ENCODE measurements at places on chromosomes 2 and 18.

- DNase-seq, result no peak
Measured at GRCh38 chr2:163692081-163692480, 43.7 kb downstream of the FIGN start.

GRCh38 chr2:62596061-62596921, 90.3 kb upstream of the TMEM17 start:
- no peak for DNase-seq

GRCh38 chr2:3595985-3596384, 1.1 kb downstream of the COLEC11 start:
- no peak for DNase-seq

DNA sequence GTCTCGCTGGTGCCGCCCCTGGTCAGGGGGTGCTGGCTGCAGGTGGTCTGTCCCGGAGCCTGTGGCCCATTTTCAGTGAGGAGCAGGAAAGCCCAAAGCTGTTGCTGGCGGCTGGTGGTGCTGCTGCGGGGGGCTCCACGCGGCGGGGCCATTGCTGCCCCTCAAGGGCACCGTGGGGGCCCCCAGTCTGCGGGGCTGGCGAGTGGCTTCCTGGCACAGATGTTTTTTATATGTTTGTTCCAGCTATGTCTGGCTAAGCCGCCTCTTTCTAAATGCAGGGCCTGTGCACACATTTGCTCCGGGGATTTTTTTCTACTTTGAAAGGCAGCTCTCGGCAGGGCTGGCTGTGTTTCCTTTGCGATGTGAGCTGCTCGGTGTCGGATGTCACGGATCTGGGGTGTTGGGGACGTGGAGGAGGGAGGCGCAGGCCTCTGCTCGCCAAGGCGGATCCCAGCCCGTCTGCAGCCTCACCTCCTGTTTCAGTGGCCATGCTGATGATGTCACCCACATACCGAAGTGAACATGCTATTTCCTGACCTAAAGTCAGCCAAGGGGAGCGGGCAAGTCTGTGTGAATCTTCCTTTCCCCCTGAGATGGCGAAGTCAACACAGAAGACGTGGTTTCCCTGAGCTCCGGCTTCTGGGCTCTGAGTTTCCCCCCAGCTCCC, 112.0 kb upstream of the CTDP1 start:
- no peak for DNase-seq

GRCh38 chr2:3458396-3459184, 60.7 kb downstream of the ADI1 start:
- no peak for DNase-seq

DNA sequence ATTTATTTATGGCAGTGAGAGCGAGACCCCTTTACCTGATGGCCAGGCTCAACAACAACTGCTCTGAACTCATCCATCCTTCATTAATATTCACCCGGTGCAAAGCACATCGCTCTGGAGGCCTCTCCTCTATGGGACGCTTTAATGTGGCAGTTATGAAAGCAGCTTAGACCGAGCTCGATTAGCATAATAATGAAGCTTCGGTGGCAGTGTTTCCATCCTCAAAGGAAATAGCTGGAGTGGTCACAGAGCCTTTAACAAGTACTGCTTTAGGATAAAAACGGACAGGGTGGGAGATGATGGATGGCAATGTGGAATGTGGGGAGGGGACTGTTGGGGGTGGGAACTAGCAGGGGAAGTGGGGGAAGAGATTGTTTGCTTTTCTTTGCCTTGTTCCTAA, 243.9 kb downstream of the SLC4A3 start:
- DNase-seq, result no peak

DNA sequence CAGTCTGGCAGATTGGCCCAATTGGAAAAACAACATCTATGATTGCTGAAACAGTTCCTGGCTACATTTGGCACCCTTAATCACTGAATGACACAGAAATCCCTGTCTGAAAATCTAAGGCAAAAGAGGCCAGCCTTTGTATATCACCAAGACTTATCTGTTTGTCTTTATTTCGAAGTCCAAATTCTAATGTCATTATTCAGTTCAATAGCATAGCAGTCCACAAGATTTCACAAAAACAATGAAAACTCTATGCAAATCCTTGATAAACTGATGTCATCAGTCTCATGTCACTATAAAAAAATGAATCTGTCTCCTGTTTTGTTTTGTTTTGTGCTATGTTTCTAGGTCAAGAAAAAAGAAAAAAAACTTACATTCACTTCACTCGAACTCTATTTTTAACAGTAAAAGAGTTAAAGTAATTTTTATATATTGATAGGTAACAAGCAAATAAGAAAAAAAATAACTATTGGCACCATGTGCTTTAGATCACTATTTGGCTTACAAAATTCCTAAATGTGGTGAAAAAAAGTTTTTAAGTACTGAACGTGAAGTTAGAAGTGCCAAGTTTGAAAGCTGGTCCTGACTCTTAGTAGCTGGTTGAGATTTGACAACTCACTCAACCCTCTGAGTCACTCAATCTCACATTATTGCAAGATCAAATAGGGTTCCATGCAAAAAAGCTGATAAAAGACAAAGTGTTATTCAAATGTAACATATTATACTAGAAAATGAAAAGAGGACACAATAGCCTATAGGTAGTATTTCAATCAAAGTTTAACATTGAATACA, 359.3 kb downstream of the IRS1 start:
- DNase-seq, result no peak

- DNase-seq, result no peak
Measured at GRCh38 chr18:79910563-79911343, 40.7 kb downstream of the SLC66A2 start.

DNA sequence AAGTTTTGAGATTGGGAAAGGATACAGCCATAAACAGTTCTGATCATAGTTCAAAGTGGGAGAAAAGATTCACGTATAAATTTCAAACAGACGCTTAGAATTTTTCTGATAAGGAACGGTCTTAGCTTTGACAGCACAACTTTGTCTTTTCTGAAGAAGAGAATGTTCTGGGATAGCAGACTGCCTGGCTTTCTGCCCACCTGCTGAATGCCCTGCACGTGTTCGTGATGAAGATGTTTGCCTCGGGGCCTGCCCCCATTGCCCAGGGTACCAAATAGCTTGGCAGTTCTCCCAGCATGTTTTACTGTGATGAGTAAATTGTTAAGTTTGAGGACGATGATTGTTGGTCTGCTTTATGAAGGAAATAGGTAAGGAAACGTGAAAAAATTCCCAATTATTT, 4.6 kb downstream of the MRPL33 start:
- DNase-seq, result peak; percentile 14

DNA sequence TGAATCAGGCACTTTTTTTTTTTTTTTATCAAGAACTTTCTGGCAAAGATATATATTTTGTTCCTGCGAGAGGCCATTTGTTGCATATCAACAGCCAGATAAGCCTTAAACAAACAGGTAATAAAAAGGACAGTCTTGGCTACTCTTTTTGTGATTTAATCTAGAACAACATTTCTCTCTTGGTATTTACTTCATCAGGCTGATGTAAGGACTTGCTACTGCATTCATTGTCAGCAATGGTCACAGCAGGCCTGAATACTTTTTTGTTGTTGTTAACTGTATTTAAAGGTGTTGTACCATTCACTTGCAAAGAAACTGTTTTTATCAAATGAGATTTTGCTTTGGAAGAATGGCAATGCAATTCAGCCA, 683.8 kb downstream of the IRS1 start:
- DNase-seq, result no peak

DNA sequence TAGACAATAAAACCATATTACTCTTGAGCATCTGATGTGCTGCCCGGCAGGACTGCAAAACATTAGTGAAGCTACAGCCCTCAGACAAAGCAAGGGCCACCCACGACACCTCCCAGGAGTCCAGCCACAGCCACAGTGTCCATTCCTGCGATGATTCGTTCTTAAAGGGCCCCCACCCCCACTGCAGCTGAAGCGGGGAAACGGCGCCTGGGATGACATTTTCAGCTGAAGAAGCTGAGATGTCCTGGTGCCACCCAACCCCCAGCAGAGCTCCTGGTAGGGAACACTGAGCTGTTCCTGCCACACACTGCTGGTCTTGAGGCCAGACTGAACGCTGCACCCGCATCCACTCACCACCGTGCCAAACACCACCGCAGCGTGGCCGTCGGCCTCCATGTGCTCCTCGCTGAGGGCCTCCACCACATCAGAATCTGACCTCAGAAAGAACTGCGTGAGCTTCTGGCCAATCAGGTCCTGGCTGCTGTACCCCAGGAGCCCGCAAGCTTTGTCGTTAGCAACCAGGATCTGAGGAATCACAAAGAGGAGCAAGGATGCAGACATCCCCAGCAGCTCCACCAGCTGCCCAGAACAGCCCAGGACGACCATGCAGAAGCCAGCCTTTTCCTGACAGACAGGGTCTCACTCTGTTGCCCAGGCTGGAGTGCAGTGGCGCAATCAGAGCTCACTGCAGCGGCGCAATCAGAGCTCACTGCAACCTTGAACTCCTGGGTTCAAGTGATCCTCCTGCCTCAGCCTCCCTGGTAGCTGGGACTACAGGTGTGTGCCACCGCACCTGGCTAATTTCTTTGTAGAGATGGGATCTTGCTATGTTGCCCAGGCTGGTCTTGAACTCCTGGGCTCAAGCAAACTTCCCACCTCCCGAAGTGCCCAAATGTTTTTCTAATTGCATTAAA, 9.5 kb downstream of the PASK start:
- DNase-seq, result no peak

- no peak for DNase-seq
Measured at GRCh38 chr2:209413311-209414014, 10.4 kb upstream of the MAP2 start.

DNA sequence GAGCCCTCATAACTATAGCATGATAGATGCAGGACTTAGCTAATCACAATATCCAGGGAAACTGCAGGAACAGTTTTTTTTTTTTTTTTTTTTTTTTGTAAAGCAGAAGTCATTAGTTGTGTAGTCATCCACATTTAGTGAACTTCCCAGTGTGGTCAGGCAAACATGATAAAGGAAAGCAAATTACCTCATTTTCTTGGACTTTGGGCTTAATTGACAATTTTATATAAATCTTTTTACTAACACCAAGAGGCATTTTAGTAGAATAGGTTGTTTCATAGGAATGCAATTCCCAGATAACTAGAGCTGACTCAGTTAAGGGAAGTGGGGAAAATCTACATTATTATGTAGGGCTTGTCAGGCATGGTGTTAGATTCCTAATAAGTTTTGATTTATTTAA, 142.7 kb upstream of the GCFC2 start:
- DNase-seq, result no peak

- no peak for DNase-seq
Measured at GRCh38 chr2:10163498-10164486, 41.3 kb downstream of the RRM2 start.

DNA sequence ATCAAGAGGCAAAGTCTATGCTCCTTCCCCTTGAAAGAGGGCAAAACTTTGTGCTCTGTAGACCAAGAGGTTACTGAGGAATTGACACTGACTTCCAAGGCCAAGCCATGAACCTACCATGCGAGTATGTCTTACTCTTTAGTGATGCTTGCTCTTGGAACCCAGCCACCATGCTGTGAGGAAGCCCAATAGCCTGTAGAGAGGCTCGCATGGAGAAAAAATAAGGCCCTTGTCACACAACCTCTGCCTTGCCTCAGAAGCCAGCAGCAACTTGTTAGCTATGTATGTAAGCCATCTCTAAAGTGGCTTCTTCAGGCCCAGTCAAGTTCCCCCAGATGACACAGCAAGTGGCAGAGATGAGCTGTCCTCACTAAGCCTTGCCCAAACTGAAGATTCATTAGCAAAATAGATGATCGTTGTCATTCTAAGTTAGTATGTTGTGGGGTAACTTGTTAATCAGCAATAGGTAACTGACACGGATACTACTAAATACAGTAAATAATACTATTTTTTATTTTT, 66.1 kb upstream of the RGPD5 start:
- DNase-seq, result no peak

DNA sequence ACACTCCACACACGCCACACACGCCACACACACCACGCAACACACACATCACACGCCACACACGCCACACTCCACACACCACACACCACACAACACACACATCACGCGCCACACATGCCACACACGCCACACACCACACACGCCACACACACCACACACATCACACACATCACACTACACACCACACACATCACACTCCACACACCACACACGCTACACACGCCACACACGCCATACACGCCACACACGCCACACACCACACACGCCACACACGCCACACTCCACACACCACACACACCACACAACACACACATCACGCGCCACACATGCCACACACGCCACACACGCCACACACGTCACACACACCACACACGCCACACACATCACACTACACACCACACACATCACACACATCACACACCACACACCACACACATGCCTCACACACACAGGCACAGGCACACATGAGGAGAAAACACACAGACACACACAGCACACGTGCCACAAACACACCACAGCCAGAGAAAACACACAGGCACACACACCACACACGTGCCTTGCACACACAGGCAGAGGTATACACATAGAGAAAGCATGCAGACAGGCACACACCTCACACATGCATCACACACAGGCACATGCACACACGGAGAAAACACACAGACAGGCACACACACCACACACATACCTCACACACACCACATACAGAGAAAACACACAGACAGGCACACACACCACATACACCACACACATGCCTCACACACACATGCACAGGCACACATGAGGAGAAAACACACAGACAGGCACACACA, 241.5 kb upstream of the MYT1L start:
- no peak for DNase-seq

GRCh38 chr2:180823546-180824141, 156.8 kb upstream of the UBE2E3 start:
- no peak for DNase-seq

- DNase-seq, result peak; percentile 86
Measured at GRCh38 chr2:240840435-240841060, 20.5 kb upstream of the KIF1A start.

DNA sequence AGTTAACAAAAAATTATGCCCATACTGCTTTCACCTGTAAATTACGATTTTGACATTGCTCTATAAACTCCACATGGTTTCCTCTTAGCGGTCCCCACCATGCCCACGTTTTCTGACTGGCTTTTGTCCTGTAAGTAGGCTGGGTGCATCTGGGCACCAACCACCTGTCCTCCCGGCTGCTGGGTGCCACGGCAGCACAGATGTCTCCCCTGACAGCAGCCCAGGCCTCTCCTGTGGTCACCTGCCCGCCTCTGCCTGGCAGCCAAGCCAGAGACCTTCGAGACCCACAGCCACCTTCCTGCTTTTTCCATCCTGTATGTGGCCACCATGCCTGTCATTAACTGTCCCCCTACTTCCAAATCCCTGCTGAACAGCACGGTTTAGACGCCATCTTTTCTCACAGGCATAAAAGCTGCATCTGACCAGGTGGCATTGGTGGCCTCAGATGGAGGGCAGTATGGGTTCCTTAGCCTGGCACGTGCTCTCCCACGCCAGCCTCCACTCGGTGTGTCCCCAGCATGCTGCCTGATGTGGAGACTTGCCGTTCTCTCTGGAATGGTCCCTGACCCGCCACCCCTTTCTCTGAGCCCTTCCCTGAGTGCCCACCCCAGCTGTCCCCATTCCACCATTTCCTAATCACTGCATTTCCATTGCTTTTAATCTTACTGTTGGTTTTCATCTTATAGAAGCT, 18.9 kb downstream of the SNORC start:
- DNase-seq, result no peak

- no peak for DNase-seq
Measured at GRCh38 chr18:41501848-41502247, 453.2 kb upstream of the PIK3C3 start.

- no peak for DNase-seq
Measured at GRCh38 chr18:58394602-58395425, 234.1 kb downstream of the ALPK2 start.

- no peak for DNase-seq
Measured at GRCh38 chr2:19140463-19141208, 217.8 kb downstream of the OSR1 start.
